GM18507 (cell line): ENCODE measurements at places on chromosomes 5 and 9.

DNA sequence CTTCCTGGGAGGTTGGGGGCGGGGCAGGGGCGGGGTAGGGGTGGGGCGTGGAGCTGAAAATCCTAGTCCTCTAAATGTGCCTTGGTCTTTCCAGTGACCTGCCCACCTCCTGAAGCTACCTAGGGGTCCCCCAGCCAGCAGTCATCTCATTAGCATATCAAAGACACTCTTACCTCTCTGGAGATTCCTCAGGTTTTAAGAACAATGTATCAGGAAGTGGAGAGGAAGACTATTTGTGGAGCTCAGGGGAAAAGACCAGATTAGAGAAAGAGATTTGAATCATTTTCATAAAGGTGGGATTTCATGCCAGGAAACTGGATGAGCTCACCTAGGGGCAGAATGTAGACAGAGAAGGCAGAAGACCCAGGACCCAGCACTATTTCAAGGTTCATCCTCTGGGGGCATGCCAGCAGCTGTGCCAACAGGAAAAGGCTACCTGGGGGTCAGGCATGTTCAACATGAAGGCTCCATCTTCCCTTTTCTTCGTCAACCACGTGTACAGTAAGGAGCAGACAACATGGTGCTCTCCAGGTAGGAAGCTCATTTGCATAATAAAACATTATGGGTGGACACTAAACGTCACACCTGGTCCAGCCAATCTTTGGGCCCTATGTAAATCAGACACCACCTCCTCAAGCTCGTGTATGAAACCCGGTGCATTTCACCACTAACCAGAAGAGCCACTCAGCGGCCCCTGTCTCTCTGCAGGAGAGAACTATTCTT lies 6.9 kb downstream of the GMCL2 start:
- no peak for DNase-seq

DNA sequence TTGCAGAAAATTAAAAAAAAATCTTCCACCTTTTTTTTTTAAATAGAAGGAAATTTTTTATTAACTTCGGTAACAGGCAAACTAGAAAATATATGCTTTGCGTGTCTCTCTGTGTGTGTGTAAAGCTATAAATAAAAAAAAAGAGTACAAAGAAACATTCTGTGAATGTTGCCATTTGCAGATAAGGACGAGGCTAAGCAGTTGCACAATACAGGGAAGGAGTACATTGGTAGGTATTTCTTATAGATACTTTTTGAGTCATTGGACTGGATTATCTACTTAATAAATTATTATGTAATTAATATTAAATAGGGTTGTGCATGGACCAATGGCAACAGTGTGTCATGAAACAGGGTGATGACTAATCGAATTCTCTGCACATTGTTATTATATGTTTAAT lies 102.4 kb downstream of the CAMK4 start:
- DNase-seq: no peak

DNA sequence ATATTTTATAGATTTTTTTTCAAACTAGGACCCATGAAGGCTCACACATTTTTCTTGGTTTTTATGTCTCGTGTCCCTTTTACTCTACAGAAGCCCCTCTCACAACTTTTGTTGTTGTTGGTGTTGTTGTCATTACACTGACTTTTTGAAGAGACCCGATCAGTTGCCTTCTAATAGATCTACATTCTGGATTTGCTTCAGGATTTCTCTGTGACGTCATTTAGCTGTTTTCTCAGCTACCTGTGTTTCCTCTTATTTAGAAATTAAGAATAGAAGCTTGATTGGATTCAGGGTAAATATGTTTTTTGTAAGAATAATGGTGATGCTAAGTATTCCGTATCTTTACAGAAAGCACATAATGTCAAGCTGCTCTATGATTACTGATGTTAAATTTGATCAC lies 213.3 kb upstream of the ZNF462 start:
- DNase-seq: no peak

- no peak for DNase-seq
Observed at GRCh38 chr5:96001262-96001661, 39.6 kb upstream of the ELL2 start.

GRCh38 chr5:105868038-105868780 lies 1802.5 kb downstream of the EFNA5 start:
- DNase-seq: no peak

GRCh38 chr5:148398698-148399121 lies 15.0 kb downstream of the FBXO38 start:
- DNase-seq: no peak

- DNase-seq: no peak
Observed at GRCh38 chr5:159242656-159243055, 20.4 kb upstream of the UBLCP1 start.

GRCh38 chr9:22813529-22813928 lies 366.9 kb downstream of the DMRTA1 start:
- DNase-seq: no peak

- DNase-seq: no peak
Observed at GRCh38 chr5:143484601-143485000, 81.1 kb upstream of the NR3C1 start.

- DNase-seq: no peak
Observed at GRCh38 chr9:32906213-32906612, 95.2 kb downstream of the APTX start.

GRCh38 chr9:109861499-109861898 lies 81.5 kb downstream of the PALM2AKAP2 start:
- no peak for DNase-seq

GRCh38 chr5:37662789-37663485 lies 176.9 kb downstream of the GDNF start:
- no peak for DNase-seq

- no peak for DNase-seq
Observed at GRCh38 chr9:129208207-129209032, 30.4 kb upstream of the IER5L start.

DNA sequence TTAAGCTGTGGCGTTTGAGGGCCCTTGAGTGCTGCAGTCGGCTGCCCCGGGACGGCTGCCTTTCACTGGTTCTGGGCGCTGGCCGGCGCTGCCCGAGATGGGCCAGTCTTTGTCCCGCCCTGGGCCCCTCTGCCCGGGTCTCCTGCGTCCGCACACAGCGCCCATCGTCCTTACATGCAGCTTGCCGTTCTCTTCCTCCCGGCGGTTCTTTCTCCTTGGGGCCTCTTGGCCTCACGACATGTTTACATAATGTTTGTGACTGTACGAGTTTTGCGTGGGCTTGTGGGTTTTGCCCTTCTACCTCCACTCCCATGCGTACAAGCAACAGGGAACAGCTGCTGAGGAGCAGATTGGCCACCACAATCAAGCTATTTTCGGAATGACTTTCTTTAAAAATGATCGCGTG lies 618 bp downstream of the TNPO1 start:
- DNase-seq: peak; percentile 17

DNA sequence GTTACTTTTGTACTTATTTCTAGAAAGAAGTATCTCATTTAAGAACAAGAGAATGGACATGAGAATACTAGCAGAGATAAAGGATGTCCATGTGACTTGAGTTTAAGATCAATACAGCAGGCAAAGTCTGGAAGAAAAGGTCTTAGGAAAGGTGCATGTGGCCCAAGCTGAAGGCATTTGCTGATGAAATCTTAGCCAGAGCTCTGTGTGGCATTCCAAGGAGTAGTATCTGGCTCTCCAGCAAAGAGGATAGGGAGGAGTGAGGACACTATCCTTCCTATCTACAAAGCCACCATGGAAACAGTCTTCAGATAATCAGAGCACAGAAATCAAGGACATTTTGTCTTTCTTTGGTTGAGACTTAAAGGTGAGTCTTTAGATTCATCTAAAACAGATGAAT lies 244.1 kb upstream of the RGMB start:
- DNase-seq: no peak

- no peak for DNase-seq
Observed at GRCh38 chr5:106680330-106680729, 990.4 kb downstream of the EFNA5 start.

DNA sequence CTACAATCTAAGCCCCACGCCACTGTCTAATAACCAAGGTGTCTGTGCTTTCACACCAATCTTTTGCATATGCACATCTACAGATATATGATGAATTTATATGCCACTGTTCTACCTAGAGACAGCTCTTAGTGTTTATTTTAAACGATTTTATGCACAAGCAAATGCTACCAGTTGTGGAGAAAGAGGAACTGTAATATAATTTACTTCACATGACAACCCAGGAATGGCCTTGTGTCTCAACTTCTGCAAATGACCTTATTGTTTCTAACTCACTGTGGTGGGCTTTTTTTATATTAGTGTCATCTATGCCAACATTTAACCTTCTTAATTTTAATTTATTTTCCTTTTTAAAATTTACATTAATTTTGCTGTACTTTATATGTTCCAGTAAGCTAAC lies 531.1 kb upstream of the TLE4 start:
- no peak for DNase-seq

DNA sequence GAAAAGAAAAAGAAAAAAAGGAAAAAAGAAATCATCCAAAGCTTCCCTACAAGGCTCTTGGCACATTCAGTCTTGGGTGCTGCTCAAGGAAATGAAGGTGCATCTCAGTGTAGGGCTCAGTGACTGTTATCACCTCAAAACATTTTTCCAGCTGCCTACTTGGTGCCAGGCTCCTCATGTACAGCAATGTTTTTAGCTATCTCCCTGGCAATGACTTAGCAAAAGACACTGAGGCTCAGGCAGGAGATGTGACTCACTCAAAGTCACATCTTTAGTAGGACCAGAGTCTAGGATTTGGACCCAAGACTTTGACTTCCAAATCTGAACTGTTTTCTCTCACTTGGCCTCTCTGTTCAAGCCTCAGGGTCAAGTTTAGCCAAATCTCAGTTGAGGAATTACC lies 264.2 kb downstream of the CRB2 start:
- DNase-seq: no peak

DNA sequence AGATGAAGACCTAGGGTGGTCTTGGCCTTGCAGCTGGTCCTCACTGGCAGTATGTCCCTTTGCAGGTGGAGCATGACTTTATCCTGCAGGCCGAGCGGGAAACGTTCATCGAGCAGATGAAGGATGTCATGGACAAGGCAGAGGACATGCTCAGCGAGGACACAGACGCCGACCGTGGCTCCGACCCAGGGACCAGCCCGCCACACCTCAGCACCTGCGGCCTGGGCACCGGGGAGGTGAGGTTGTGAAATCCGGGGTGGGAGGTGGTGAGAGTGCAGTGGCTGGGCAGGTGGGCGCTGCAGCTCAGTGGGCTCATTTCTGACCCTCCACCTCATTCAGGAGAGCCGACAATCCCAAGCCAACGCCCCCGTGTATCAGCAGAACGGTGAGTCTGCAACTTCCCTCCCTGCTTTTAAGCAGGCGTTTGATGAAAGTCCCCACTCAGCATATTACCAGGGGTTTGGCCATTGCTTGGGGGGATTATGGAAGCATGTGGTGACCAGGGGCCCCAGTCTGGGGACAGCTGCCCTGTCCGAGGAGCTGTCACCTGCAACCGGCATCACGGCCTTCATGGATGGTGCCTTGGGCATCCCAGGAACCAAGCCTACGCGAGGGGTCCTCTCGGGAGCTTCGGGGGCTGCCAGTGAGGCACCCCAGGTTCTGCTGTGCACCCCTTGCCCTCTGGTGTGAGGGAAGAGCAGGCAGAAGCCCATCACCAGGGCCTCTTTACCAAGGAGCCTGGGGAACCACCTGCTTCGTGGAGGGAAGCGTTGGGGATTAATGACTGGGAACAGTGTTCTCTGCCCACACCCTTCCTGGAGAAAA lies 84.0 kb downstream of the WNK2 start:
- DNase-seq: no peak

DNA sequence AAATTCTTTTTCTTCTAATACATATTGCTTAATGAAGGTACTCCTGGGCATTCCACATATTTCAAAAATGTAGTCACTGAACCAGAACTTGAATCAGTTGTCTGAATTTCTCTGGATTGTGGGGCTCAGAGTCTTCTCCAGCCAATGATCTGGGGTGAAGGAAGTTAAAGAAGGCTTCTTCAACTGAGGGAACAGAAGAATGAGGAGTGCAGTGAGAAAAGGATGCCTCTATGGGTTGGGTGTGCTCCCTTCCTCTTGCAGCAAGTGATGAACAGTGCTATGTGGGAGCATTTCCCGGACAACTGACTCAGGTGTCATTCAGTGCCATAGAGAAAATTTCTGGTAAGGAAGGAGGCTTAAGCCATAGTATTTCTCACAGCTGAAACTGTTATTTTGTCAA lies 7.9 kb downstream of the LNPEP start:
- no peak for DNase-seq

DNA sequence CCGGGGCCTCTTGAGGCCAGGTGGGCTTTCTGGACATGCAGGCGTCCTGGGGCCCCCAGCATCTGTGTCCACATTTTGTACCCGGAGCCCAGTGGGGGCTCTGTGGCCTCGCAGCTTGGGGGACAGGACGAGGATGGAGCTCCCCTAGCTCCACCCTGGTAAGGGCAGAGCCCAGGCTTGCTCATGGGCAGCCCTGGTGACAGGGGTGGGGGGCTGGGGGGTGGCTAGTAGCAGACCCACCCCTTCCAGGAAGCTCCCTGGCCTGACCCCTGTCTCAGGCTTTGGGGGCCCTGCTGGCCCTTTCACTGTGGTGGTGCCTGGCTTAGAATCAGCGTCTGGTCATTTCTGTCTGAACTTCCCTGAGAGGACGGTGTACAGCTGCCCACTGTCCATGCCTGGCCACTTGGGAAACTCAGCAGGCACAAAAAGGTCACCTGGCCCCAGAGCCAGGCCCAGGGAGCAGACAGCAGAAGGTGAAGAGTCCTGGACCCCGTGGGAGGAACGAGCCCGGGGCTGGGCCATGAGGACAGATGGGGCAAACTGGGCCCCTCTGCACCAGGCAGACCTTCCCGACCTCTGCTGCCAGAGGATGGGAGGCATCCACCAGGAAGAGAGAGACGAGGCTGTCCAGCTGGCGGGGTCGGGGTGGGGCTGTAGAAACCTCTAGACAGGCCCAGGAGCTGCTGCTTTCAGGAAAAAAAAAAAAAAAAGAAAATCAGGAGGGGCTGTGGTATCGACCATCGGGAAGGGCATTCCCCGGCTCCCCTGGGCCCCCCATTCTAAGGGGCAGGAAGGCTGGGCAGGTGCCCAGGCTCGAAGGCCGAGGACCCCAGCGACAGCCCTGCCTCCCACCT lies 52.8 kb downstream of the EXD3 start:
- no peak for DNase-seq

DNA sequence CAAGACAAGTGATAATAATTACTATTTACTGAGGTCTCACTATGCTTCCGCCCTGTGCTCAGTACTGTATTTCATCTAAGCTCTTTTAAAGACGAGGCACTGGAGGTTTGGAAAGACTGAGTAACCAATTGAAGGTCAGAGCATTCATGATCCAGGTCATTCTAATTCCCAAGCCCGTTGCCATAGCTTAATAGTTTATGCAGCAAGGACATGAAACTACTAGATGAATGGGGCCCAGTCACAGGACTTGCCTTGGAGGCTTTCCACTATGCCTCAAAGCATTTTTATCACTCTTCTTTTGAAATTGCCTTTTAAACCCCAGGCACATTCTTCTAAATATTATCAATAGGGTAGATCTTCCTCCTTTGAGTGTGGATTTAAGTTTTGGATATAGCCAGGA lies 17.2 kb upstream of the NFIB start:
- DNase-seq: no peak

DNA sequence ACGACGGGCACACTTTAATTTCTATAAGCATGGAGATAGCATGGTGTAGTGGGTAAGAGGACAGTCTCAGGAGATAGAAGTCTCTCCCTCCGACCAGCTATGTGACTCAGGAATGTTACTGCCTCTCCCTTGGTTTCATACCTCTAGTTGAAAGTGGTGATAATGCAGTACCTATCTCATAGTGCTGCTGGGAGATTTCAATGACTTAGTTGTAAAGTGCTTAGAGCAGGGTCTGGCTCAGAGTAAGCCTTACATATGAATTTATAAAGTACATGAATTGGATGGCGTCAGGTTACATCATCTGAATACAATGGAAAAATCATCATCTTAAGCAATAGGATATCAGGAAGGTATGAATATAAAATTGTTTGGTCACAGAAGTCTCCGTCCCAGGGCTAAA lies 952.8 kb upstream of the EDIL3 start:
- no peak for DNase-seq
